H54 (cell line): ENCODE measurements at places on chromosomes 5 and 9.

DNA sequence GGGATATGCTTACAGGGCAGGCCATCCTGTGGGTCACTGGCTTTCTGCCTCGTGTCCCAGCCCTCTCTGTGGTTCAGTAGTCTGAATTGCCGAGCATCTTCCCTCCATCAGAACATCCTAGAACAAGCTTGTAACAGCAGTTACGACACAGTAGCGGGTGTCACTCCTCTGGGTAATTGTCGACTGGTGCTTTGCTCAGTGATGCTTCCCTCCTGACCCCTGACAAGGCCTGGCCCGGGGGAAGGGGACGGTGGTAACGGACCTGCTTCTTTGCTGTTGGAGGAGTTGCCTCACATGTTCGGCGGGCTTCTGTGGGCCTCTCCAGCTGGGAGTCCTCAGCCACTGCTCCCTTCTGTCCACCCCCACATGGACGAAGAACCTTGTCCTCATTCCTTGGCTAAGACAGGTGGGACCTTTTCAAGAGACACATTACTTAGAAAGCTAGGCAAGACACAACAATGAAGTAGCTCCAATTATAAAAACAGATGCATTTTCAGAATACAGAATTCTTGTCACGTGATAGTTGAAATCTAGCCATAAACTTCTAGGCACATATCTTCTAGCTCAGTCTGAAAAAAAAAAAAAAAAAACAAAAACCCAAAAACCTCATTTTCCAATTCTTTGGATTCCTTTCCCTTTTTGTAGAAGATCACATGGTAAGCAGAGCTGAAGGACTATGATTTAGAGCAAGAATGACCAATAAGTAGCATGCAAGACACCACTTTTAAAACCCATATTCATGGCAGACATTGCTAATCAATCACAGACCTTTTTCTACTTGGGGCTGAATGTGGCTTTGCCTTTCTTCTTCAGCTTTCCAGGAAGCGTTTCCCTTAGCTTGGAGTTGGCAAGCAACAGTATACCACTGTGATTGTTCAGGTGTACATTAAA is 25.0 kb downstream of the HMCN2 start:
- DNase-seq: no peak

DNA sequence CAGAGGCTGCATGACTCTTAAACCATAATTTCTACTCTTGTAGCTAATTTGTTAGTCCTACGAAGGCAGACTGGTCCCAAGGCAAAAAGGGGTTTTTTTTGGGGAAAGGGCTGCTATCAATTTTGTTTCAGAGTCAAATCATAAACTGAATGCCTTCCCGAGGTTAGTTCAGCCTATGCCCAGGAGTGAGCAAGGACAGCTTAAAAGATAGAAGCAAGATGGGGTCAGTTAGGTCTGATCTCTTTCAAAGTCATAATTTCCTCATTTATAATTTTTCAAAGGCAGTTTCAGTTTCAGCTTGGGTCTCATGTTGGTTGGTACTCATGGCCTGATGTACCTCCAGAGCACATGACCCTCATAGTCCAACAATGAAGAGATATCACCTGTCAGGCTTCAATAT is 7.9 kb upstream of the RXFP3 start:
- DNase-seq: no peak

GRCh38 chr5:143992496-143992895 is 178.0 kb downstream of the YIPF5 start:
- DNase-seq: no peak

DNA sequence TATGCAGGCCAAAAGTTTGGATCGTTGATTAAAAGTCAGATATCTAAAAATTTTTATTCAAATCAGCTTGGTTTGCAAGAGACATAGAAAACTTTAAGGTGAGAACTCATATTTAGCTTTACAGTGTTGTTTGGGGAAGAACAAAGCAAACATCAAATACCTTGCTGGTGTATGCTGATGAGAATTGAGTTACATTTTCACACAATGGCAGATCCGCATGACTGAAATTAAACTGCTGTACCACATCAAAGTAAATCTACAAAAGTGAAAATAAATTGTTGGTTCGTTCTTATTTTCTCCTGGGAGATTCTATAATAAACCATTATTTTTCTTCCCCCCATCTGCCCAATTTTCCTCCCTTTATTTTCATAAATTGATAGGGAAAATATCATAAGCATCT is 198.2 kb upstream of the PCSK5 start:
- no peak for DNase-seq

GRCh38 chr5:108634010-108634616 is 113.6 kb upstream of the FER start:
- no peak for DNase-seq

- DNase-seq: no peak
Observed at GRCh38 chr5:2190549-2190948, 307.8 kb upstream of the IRX4 start.

DNA sequence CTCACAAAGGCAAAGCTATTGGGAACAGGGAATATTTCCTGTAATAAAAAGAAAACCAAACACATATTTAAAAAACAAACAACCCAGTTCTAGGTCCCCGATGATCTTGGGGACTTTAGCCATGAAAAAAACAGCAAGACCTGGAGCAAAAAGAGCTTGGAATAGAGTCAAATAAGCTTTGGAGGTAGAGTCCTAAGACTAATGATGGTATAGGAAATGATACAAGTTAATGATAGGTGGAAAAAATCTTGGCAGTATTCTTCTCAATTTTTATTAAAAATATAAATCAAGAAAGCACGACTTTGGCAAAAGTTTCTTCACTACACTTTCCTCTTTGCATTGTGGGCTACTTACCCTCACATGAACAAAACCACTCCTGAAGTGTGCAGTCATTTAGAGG is 481.5 kb downstream of the EBF1 start:
- no peak for DNase-seq

GRCh38 chr9:78396087-78396486 is 99.2 kb downstream of the PSAT1 start:
- DNase-seq: no peak

DNA sequence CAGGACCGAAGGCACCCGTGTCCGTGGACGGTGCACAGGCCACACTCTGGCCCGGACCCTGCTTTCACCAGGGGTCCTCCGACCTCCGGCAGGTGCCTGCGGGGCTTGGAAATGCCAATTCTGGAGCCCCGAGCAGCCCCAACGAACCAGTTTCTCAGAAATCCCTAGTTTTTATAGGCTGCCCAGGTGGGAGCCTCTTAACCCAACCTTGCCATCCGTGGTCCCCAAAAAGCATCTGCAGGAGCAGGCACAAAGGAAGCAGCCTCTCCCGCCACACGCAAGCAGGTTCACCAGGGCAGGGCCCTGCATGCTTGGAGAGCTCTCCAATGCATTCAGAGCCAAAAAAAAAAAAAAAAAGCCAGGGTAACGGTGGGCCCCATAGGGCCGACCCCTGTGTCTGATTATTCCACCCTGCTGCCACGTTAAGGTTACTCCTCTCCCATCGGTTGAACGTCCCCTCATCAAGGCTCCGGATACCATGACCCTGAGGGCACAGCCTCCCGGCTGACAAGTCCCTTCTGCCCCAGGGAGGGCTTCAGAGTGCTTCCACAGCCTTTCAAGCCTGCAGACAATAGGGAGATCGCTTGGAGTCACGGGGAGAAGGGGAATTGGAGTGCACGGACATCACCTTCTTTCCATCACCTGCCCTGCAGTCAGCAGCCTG is 796 bp upstream of the TPRN start:
- DNase-seq: no peak

GRCh38 chr5:9553561-9553960 is 7.7 kb upstream of the SEMA5A start:
- no peak for DNase-seq

DNA sequence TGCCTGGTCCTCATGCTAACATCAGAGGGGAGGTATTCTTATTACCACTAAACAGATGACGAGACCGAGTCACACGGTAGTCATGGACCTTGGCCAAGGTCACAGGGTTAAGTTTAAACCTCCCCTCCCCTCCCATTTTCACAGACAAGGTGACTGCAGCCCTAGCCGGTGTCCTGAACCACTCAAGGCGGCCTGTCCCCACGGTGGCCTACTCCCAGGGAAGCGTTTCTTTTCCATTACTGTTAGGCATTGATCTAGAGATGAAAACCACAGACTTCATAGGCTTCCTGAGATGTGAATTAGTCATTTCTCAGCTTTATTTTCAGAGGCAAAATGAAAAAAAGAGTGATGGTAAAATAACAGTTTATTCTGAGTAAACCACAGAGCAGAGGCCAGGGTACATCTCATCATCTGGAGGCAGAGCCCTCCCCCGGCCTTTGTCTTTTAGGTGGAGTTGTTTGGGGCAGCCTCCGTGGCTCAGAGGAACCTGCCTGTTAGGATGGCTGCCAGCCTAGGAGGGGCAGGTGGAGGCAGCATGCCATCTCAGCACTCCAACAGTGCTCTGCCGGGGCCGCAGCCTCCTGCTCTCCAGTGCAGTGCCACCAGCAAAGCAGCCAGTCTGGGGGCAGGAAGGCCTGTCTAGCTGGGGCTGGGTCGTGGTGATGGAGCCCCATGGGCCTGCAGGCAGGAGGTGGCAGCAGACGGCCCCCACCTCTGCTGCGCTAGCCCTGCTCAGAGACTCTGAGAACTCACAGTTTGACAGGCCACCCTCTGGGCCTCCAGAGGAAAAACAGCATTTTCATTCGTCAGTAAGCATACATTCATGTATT is 71.2 kb downstream of the RAPGEF1 start:
- DNase-seq: no peak

- DNase-seq: no peak
Observed at GRCh38 chr5:6772886-6773285, 59.7 kb downstream of the TENT4A start.

DNA sequence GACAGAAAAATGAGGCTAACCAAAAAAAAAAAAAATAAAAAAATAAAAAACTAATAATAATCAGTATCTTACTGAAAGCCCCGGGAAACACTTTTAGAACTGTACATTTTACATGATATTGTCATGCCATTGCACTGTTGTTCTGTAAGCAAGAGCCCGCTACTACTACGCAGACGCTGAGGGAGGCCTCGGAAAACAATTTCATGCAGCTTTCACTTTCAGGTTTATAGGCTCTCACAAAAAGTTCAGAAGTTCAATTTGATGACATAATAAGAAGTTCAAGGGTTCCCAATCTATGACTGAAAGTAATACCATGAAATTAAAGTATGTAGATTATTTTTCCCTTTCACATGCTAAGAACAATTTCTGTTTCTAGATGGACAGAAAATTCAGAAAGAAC is 318.3 kb upstream of the ITGA1 start:
- no peak for DNase-seq

- no peak for DNase-seq
Observed at GRCh38 chr9:71770170-71770569, 1.9 kb upstream of the CEMIP2 start.

DNA sequence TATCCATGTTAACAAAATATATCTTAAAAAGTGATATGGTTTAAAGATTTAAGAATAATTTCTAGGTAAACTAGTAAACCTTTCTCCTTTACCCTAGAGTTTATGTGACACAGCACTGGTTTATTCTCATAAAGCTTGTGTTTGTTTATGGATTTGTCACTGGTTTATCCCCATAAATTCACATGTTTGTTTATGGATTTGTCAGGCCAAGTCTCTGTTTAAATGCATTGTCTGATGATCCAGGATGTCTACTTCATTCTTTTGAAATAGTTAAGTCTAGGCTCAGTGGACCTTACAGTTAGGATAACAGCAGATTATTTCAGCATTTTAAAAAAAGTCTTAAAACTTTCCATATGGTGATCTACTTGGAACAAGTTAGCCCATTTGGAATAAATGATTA is 334.0 kb downstream of the ARRDC3 start:
- DNase-seq: no peak

DNA sequence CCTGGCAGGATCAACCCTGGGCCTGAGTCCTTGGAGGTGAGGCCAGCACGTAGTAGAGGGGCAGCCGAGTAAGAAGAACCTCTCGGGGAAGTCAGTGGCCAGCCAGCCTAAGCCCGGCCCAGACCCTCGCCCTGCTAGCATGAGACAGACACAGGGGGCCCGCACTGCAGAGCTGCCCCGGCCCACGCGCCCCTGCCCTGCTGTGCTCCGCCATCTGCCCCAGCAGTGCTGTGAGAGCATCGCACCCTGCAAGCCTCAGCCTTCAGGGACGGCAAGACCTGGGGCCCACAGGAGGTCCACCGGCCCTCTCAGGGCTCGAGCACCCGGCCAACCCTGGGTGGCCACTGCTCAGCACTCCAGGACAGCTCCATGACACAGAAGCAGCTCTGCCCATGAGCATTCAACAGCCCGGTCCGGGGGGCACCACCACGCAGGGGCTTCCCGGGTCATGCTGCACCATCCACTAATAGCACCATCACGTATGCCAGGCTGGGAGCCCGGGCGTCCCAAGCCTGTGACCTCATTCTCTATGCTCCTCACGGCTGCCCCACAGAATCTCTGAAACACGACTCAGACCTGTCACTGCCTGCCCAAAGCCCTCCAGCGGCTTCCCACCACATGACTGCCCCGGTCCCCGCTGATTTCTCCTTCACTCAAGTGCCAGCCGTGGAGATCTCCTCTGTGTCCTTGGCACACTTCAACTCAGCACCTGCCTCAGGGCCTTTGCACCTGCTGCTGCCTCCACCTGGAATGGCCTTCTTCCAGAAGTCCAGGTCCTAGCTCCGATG is 38.1 kb downstream of the ADAMTS2 start:
- DNase-seq: no peak

- DNase-seq: no peak
Observed at GRCh38 chr5:157188270-157188669, 7.6 kb downstream of the ITK start.

DNA sequence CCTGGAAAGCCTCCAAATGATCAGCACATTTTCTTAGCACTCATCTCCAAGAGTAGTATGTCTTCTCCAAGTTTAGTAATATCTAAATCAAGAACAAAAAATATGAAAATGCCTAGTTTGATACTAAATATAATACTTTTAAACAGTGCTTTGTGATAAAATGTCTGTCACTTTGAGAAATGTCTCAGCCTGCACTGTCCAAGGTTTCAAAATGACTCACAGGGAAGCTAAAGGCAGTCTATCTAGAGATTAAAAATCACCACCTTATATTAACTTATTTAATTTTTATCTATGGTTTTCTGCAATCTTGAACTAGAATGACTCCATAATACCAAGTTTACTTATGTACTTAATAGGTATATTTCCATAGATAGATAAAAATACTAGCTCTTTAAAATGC is 633.0 kb upstream of the C9orf72 start:
- no peak for DNase-seq

GRCh38 chr5:65858316-65858715 is 68.1 kb upstream of the ERBIN start:
- DNase-seq: no peak

DNA sequence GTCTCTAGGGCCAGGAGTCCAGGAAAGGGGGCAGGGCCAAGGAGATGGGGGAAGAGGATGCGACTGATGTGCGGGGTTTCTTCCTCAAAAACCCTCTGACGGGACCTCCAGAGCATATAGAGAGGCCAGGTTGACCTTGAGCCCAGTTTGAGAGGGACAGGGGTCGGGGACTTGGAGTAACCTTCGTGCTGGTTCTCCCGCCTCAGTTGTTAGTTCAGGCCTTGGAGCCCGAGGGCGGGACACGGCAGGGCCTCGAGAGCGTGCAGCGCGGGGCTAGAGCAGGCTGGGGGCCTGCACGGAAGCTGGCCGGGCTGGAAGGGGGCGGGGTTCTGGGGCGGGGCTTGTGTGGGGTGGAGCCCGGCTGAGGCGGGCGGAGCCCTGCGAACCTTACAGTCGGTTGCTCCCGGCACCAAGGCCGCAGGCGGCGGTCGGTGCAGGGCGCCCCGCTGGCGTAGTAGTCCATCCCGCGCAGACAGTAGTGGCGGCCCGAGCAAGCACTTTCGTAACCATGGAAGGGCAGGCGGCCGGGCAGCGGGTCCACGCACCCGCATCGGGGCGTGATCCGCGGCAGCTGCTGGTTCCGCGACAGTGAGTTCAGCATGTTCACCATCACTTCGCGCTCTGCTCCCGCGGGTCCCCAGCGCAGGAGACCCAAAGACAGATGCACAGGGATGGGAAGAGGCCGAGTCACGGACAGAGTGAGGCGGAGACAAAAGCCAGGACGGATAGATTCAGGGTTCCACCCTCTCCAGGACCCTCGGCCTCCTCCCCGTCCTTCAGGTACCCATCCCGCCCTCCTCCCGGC is 4.0 kb upstream of the MYORG start:
- DNase-seq: no peak
